ENCODE measurements at places on chromosomes 11 and 22.

- peak; percentile 87 for DNase-seq
Observed at GRCh38 chr11:64777449-64778222, 706 bp downstream of the SF1 start.

DNA sequence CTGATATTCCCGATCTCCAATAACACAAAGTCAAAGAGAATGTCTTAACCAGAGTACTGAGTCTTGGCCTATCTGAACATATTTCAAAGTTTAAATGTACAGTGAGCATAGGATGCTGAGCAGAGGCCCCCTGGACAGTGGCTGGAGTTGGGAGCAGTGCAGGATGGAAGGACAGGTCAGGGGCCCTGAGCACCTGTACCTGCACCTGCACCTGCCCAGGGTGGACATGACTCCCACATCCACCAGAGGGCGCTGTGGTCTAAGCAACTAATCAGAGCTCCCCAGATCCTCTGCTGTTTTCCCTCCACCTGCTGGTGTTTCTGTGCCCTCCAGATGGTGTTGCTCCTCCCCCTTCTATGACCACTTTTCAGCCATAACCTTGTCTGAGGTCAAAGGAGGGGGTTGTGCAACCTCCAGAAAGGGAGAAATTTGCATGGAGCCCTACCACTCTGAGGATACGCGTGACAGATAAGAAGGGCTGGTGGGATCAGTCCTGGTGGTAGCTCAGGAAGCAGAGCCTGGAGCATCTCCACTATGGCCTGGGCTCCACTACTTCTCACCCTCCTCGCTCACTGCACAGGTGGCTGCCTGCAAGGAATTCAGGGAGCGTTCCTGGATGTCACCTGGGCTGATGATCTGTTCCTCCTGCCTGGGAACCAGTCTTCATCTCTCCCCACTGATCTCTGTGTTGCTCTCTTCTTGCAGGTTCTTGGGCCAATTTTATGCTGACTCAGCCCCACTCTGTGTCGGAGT is 49.1 kb upstream of the VPREB1 start:
- DNase-seq: peak; percentile 46

DNA sequence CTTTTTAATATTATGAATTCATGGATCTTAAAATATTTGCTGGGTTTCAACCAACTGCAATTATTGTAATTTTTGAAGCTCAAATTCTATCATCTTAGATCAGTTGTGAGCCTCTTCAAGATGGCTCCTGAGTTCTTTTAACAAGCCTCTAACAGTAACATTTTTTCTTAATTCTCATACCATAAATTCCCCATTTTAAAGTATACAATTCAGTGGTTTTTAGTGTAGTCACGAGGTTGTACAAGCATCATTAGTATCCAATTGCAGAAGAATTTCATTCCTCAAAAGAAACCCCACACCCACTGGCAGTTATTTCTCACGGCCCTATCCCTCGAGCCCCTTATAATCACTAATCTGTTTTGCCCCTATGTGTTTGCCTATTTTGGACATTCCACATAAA is 270.8 kb downstream of the SBF2 start:
- peak; percentile 58 for DNase-seq

DNA sequence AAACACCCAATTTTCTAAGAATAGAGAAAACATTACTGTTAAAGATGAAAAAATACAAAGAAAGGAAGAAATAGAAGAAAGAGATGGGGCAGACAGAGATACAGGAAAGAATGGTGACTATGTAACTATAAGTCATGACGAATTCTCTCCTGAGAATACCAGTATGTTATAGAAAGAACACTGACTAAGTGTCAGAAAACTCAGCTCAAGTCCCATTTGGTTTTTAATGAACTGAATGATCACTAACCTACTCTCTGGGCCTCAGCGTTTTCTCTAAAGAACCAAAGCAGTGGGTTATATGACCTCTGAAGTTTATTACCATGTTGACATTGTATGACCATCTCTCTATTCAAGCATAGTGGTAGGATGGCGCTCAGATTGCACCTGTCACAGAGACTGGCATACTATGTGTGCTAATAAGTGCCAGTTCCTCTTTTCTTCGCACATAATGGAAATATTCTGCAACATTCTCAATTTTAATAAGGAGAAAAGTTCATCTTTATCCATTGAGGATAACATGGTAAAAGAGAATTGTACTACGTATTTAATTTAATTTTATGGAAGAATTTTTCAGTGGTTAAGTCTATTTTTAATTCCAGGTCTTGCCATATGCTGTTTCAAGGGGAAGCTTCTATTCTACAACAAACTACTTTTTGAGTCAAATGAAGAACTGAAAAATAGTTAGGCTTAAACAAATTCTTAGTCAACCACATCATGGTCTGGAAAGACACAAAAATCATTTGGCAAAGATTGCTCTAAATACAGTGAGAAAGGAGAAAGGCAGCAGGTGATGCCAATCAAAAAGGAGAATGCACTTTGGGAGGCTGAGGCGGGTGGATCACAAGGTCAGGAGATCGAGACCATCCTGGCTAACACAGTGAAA is 25.0 kb upstream of the EED start:
- no peak for DNase-seq

DNA sequence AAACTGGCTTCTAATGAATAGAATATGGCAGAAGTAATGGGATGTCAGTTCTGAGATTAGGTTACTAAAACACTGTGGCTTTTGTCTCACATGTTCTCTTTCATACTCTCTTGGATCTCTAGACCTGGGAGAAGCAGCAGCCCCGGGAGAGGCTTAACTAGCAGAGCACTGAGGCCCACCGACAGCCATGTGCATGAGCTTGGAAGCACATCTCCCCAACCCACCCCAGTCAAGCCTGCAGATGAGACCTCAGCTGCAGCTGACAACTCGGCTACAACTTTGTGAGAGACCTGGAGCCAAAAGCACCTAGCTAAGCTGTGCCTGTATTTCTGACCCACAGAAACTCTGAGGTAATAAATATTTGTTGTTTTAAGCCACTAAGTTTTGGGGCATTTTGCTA is 100.8 kb downstream of the TRIM29 start:
- no peak for DNase-seq

- DNase-seq: peak; percentile 33
Observed at GRCh38 chr22:48416396-48417224, 1411.1 kb downstream of the BRD1 start.

GRCh38 chr11:64724863-64725532 is 2.0 kb upstream of the NRXN2 start:
- no peak for DNase-seq

GRCh38 chr11:78310500-78310909 is 107.1 kb downstream of the GAB2 start:
- peak; percentile 46 for DNase-seq

DNA sequence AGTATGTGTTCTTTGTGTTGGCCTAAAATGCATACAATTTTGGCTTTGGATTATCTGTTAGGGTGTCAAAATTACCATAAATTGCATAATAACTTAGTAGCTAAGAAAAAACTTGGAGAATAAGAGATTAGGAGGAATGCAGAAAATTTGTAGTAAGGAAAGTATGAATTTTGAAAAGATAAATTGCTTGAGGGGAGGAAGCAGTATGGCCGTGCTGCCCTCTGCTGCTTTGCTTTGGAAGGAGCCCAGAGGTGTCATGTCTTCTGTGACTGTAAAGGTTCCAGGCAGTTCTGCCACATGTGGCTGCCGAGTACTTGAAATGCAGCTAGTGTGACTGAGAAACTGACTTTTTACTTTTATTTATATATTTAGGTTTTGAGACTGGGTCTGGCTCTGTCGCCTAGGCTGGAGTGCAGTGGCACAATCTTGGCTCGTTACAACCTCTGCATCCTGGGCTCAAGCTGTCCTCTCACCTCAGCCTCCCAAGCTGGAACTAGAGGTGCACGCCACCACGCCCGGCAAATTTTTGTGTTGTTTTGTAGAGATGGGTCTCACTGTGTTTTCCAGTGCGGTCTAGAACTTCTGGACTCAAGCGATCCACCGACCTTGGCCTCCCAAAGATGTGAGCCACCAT is 1.8 kb downstream of the ADSL start:
- peak; percentile 63 for DNase-seq

DNA sequence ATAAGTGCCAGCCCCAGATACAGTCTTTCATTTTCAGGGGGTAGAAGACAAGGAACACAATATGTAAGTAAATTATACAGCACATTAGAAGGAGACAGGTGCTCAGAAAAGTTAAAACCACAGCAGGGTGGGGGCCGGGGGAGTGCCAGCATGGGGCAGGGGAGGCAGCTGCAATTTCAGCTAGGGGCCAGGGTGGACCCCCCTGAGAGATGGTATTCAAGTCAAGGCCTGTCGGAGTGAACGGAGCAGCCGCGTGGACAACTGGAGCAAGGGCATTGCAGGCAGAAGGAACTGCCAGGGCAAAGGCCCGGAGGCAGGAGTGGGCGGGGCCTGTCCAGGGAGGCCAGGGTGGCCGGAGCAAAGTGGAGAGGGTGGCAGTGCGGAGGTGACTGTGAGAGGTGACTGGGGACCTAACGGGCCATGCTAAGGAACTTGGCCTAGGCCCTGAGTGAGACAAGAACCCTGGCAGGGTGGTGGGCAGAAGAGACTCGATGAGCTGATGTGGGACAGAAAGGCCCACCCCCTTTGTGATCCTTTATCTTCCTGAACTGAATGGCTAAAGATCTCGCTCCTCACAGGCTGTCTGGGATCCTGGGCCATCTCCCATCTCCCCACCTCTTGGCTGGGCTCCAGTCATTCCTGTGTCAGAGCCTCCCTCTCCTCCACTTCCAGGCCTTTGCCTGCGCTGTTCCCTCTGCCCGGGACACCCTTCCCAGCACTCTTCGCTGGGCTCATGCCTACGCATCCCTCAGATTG is 22.4 kb upstream of the FLRT1 start:
- no peak for DNase-seq

GRCh38 chr11:27716835-27717234 is 16.6 kb upstream of the BDNF start:
- peak; percentile 71 for DNase-seq

- no peak for DNase-seq
Observed at GRCh38 chr11:113276466-113276865, 37.9 kb upstream of the TTC12 start.

GRCh38 chr11:10387206-10388083 is 67.6 kb upstream of the AMPD3 start:
- peak; percentile 94 for DNase-seq

GRCh38 chr11:9693801-9694553 is 30.1 kb downstream of the SWAP70 start:
- DNase-seq: no peak

- no peak for DNase-seq
Observed at GRCh38 chr11:13606701-13607100, 61.8 kb upstream of the FAR1 start.

DNA sequence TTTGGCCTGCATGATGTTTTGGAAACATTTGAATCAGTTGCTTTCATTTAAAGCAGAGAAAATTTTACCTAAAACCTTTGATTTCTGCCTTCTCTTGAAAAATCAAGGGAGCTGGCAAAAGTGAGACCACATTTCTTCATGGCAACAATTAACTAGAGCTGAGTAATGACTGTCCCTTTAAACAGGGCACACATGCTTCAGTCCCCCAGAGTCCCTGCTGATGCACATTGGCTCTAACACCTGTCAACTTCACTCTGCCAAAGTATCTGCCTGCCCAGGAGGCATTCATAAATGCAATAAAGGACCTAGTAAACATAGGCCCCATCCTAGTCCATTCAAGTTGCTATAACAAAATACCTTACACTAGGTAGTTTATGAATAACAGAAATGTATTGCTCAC is 87.1 kb upstream of the LDLRAD3 start:
- DNase-seq: no peak

DNA sequence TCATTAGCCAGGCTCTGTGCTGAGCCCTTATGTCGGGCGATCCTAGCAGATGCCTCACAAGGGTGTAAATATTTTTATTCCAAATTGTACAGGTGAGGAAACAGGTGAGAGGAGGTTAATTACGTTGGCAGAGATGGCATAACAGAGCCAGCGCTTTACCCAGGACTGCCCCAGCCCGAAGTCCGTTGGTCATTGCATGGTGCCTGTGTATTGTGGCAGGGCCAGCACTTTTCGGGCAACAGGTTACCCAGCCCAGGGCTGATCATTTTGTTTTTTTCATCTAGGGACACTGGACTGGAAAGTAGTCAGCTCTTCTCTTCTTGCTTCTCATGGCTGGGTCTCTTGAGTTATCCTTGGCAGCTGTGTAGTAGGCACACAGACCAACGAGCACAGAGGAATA is 202.2 kb upstream of the NAV2 start:
- DNase-seq: no peak

DNA sequence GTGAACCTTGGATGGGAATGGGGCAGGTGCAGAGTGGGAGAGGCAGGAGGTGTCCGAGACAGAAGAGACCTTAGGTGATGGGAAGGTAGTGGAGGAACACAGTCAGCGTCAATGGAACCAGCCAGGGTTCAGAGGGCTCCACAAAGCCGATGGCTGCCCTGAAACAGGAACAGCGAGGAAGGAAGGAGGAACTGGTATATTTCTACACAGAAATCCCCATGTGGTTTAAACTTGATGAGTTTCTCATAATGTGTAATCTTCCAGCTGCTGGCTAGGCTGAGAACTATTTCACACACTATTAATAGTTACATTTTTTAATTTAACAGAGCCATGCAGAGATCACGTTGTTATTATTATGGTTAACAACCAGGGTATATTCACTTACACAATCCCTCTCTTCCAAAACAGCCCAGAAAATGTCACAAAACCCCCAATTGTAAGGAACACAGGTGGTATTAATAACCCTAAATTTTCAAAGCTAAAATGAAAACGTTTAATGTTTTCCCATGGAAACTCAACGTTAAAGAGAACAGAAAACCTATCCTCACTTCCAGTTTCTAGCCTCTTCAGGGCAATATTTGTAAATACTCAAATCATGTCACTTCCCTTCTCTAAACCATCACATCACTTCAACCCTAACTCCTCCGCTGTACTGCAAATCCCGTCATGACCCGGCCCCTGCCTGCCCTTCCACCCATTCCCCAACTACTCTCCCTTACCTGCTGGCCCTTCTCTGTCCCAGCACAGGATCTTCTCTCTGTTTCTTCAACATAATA is 74.5 kb upstream of the ARFGAP3 start:
- DNase-seq: peak; percentile 65

- no peak for DNase-seq
Observed at GRCh38 chr11:133388260-133388659, 144.0 kb downstream of the OPCML start.

- no peak for DNase-seq
Observed at GRCh38 chr11:88173956-88174355, 1.3 kb downstream of the RAB38 start.

DNA sequence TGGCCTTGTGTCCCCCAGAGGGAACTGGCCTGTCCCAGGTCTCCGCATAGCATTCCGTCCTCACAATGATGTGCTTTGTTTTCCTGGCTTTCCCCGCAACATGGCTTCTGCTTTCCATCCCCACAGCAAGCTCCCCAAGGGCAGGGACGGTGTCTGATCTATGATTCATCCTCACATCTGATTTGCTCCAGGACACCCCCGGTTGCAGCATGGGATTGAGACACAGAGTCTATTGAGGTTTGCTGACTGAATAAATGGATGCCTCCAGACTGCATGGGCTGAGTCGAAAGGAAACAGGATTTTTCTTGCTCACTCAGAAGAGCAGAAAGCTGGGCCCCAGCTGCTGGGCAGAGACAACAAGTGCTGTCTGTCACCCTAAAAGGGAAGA is 40.2 kb downstream of the LMO1 start:
- peak; percentile 29 for DNase-seq
